Right ventricle myocardium superior (tissue), 1 donor: ENCODE measurements at places on chromosomes 7 and 10.

- DNase-seq, result no peak
Observed at GRCh38 chr10:36779238-36779846, 346.1 kb upstream of the ANKRD30A start.

DNA sequence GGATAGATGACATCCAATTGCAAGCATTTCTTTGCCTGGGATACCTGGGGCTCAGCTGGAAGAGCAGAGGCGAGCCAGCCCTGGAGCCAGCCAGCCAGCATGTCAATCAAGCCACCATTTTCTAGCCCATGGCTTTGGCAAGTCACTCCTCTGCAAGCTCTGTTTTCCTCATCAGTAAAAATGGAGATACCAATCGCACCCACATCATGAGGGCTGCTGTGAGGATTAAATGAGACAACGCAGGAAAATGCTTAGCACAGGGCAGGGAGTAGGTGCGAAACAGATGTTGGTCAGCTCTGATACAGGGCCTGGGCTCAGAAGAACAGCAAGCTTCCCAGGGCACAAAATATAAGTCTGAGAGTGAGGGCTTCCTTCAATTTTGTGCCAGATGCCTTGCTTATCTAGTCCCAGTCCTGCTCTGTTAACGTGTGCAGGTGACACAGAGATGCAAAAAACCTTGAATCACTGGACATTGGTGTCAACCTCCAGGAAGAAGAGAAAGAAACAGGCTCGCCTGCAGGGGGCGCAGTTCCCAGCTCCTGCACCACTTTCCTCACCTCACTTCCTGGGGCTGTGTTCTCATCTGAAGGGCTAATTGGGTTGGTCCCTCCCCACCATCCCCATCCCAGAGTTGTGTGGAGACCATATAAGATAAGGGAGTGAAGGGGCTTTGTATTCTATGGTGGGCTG lies 72.8 kb upstream of the CACUL1 start:
- DNase-seq, result no peak

- DNase-seq, result peak; percentile 49
Observed at GRCh38 chr10:114767986-114768821, 53.4 kb upstream of the FHIP2A start.

DNA sequence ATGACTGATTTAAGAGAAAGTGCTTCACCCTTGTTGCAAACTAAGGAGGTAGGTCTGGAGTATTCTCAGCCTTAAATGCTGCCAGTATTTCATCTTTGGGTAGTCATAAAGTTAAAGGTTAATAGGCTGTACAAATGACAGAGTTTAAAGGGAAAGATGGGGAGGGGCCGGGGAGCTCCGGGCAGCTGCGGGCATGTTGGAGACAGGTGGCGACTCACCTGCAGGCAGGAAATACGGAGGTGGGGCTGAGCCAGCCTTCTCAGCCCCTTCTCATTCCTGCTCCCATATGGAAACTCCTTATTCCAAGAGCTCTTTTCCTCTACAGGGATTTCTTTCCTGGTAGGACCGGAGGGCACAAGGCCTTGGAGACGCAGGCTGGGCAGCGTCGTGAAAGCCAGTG lies 31.8 kb upstream of the HMX3 start:
- no peak for DNase-seq

GRCh38 chr10:122264436-122264835 lies 6.7 kb upstream of the BTBD16 start:
- DNase-seq, result no peak

DNA sequence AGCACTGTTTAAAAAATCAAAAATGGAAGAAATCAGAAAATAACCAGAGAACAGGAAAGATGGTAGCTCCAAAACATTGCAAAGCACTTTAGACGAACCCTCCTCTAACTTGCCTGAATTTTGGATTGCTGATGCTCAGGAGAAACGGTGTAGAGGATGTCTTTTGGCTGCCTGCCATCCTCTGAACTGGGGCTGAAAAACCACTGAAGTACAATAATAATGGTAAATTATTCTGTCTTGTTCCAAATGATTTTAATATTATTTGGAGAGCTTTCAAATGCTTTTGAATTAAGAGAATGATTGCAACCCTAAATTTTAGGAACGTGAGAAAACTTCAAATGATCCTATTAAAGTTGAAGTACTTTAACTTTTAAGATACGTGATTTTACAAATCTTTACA lies 167.3 kb upstream of the SLC13A1 start:
- DNase-seq, result no peak

GRCh38 chr10:112209684-112210131 lies 26.1 kb upstream of the GPAM start:
- DNase-seq, result no peak

- DNase-seq, result no peak
Observed at GRCh38 chr7:150449206-150449952, 1.1 kb upstream of the GIMAP8 start.

DNA sequence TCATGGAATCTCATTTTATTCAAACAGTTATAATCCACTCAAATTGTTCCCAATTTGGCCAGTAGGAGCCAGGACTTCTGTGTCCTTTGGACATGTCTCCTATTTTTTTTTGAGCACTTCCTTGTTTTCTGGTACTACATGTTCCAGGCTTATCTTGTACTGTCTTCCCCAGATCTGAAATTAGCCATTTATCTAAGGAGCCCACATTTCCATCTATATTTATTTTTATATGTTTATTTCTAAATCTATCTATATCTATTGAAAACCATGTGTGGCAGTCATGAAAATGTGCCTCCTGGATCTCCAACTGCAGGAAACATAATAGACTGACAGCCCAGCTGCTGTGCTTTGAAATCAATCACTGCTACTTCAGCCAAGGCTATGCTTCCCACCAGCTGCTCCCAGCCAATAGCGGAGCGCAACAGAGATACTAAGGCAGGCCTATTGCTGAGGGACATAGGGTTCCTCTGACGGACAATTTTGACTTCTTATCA lies 147.1 kb downstream of the LRRC4 start:
- no peak for DNase-seq

GRCh38 chr10:116170815-116171250 lies 102.2 kb downstream of the GFRA1 start:
- DNase-seq, result no peak

GRCh38 chr7:100675581-100676350 lies 2.2 kb downstream of the GNB2 start:
- DNase-seq, result peak; percentile 93

GRCh38 chr10:132452216-132452650 lies 55.2 kb downstream of the PWWP2B start:
- peak; percentile 51 for DNase-seq

DNA sequence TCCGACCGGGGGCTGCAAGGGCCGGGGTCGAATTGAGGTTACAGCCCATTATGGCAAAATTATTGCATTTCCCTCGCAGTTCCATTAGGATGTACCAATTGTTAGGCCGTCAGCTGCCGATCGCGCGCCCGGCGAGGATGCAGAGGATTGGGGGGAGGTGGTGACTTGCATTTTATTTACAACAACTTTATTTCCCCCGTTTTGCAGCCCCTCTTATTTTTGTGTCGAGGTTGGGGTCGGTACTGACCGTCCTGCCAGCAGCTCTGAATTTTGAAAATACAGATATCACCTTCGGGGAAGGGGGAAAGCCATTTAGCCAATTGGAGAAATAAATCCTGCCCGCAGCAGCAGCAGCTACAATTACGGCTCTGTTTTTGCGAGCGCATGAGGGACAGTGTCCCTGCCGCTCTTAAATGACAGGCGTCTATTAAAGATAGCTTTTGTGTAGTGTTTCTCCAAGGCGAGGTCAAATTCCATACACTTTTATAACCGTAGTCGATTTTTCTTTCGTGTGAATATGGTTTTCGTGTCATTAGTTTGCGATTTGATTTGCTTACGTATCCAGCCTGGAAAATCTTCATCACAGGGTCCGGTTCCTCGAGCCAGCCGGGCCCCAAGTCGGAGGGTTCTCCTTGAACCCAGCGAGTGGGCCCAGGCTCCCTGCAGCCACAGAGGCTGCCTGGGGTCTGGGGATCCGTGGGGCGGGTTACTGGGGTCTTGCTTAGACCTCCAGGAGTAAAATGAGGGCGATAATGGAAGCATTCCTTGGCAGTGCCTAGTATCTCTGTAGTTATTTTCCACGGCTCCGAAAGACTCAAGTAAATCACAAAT lies 684 bp upstream of the HOXA5 start:
- DNase-seq, result no peak

DNA sequence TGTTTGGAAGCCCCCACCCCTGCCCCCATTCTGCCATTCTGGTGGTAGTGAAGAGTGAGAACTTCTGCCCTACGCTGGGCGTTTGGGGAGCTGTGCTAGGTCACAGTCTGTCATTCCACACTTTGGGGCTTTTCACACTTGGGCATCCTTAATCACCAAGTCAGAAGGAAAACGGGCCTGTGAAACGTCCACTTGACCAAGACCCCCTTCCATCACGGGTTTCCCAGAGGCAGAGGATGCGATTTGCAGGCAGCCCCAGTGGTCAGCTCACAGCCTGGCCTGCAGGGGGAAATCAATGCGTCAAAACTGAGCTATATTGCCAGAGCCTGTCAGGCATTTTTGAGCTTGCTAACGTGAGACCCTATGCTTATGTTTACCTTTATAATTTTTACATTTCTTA lies 663.3 kb upstream of the MGMT start:
- DNase-seq, result no peak
